ENCODE measurements at places on chromosomes 2 and 18. TPM values are rescaled to one million over a fixed set of nuclear protein-coding genes. Genes with fewer than 3 reads are reported as not detected.

DYNAP gene
- total RNA-seq: not detected

NETO1 gene
- total RNA-seq: not detected

MARCO gene
- total RNA-seq: 0.05 TPM

SLC39A6 gene
- 50.5 TPM for total RNA-seq

RAB3GAP1 gene
- 23.1 TPM for total RNA-seq

RGPD3 gene
- total RNA-seq: 0.14 TPM

IL37 gene
- total RNA-seq: not detected

KCNE4 gene
- 0.64 TPM for total RNA-seq

FASTKD2 gene
- total RNA-seq: 32.2 TPM

RGPD4 gene
- 0.06 TPM for total RNA-seq

VWA3B gene
- not detected for total RNA-seq

GPR39 gene
- total RNA-seq: 6.9 TPM

GPR35 gene
- total RNA-seq: 0.61 TPM

CYS1 gene
- 1.5 TPM for total RNA-seq

ONECUT2 gene
- 0.37 TPM for total RNA-seq

SH3RF3 gene
- total RNA-seq: 0.56 TPM

DCDC2C gene
- not detected for total RNA-seq

SRD5A2 gene
- total RNA-seq: 0.06 TPM

GPR155 gene
- total RNA-seq: 0.44 TPM

CTAGE1 gene
- not detected for total RNA-seq

ERICH2 gene
- not detected for total RNA-seq

WNT6 gene
- 0.31 TPM for total RNA-seq

CREG2 gene
- 8.8 TPM for total RNA-seq

STAT4 gene
- 3.6 TPM for total RNA-seq

C2orf72 gene
- total RNA-seq: 6.0 TPM

OXER1 gene
- total RNA-seq: not detected

PROC gene
- 4.6 TPM for total RNA-seq

HAAO gene
- total RNA-seq: not detected

GALNT14 gene
- total RNA-seq: 44.6 TPM

FBXO15 gene
- 0.67 TPM for total RNA-seq

UGT1A8 gene
- total RNA-seq: 0.05 TPM

RIT2 gene
- total RNA-seq: not detected

TET3 gene
- total RNA-seq: 11.3 TPM

GDF7 gene
- total RNA-seq: 0.09 TPM

RFX8 gene
- not detected for total RNA-seq

CKAP2L gene
- total RNA-seq: 12.3 TPM

PDCD1 gene
- 0.12 TPM for total RNA-seq

AMER3 gene
- total RNA-seq: not detected

MEP1B gene
- 0.10 TPM for total RNA-seq

ERMN gene
- total RNA-seq: not detected

SERPINB2 gene
- total RNA-seq: 0.07 TPM

CD207 gene
- total RNA-seq: not detected

SLC40A1 gene
- total RNA-seq: 1.6 TPM

All from A549 treated with Hydrocortisone at 1 μM for 4 hours (cell line).